ENCODE measurements at places on chromosomes 5 and 9.

DNA sequence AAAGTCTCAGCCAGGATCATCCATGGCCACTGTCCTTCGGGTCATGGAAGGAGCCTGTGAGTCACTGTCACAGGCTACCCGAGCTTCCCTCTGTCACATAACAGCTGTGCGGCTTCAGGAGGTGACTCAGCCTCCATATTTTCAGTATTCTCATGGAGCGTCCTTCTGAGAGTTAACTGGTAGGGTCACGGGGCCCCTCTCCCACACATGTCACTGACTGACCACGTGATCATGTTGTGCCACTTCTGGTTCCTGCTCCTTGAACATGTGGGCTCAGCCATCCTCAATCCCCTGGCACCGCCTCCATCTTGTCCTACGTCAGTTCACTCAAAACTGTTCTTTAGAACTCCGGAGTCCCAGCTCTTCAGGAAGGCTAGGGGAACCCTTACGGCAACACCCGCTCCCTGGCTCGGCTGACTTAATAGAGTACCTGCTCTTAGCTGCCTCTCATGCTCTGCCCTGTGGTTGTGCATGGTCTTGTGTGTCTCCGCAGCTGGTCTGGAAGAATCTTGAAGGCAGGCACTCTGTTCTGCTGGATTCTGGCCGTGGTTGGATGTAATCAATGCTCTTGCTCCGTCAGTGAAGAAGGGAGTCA lies 182.8 kb downstream of the ICE1 start:
- DNase-seq, result no peak

DNA sequence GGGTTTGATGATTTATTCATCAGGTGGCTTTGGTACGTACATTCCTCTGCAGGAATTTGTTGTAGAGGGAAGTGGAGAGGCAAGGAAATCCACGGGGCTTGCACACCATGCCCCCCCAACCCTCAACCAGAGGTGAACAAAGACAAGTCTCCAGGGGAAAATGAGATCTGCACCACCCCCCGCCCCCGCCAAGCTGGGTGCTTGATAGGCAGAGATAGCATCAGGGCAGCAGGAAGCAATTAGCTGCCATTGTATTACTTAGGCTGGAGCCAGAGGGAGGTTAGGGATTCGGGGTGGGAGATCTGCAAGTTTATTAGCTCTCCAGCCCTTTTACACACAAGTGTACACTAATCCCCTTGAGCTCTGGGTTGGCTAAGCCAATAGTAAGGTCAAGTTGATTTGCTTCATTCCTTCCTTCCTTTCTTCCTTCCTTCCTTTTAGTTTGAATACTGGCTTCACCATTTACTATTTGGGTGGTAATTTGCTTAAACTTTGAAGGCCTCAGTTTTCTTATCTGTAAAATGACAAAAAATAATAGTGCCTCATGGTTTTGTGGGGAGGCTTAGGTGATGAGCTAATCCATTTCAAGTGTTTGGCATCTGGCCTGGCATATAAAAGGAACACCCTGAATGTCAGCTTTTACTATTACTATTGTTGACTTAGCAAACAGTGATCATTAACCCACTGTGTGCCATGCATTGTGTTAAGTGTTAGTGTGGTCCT lies 34.1 kb downstream of the SPRY4 start:
- no peak for DNase-seq

DNA sequence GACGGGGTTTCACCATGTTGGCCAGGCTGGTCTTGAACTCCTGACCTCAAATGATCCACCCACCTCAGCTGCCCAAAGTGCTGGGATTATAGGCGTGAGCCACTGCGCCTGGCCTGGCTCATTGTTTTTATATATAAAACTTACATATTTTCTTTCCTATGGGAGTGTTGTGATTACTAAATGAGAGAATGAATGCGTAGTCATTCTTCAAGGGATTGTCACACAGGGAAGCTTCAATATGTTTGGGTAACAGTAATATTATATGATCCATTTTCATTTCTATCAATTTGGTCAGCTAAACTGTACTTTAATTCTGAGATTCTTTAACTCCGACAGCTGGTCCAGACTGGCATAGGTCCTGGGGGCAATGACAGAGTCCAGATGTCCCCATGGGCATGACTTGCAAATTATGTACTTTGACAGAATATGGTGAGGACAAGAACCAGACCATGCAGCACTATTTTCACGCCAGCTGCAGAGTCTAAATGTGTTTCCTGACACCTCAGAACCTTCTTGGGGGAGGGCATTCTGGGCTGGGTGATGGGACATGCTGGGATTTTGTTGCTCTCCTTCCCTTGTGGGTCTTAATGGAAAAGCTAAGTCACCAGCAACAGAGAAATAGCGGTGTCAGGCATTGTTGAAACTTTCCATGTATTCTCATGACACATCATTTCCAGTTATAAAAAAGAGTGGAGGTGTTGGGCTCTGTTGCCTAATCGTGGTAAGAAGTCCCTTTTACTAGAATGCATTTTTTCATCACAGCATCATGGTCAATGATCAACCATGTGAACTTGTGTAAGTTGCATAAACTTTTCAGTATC lies 40.9 kb upstream of the TNC start:
- DNase-seq, result peak; percentile 6

DNA sequence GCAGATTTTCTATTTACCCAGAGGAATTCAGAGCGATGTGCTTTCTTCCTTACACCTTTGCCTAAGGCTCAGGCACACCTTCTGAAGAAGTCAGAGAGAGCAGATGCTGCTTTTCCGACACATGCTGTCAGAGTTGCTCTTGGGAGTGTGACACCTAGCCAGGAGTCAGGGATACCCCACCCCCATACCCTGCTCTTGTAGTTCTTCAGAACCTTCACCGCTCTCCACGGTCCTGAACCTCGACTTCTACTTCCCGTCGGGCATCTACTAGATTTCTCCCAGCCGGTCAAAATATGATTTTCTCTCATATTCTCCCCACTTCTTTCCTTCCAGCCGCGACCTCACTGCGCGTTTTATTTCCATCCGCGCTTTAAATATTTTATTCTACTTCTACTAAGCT lies 1.7 kb downstream of the GRIN3A start:
- DNase-seq, result no peak

- DNase-seq, result peak; percentile 81
Observed at GRCh38 chr5:179820483-179821297, at the start of gene SQSTM1. Gene SQSTM1, plus strand, starts transcription at chr5:179820905. Its CDS starts 32 bp downstream, at chr5:179820937.

DNA sequence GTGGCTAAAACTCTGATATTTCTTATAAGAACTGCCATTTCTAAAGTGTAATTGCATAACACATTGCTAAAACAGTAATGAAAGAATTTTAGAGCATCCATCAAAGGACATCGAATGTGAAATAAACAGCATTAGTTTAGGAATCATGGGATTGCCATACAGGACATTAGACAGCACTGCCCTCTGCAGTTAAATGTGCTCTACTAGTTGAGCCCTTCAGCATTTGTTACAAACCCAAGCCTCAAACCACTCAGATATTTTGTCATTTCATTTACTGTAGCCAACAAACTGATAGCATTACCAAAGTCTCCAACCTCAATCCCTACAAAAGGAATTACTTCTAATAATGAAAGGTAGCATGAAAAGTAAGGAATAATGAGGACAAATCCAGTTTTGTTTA lies 116.8 kb upstream of the COX7C start:
- DNase-seq, result no peak

DNA sequence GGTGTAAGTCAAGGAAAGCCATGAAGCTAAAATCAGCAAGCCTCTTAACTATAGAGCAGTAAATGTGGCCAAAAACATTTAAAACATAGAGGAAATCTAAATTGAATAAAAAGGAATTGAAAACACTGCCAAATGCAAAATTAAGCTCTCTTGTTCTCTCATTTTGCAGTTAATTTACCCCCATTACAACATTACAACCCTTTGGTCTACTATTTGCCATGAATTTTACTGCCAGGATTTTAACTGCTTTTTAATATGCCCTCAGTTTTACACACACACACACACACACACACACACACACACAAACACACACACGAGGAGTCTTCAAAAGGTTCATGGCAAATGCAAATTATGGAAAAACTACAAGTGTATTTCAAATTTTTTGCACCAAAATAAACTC lies 91.4 kb upstream of the ACO1 start:
- DNase-seq, result no peak

- no peak for DNase-seq
Observed at GRCh38 chr9:110189559-110190320, 18.2 kb downstream of the C9orf152 start.

- no peak for DNase-seq
Observed at GRCh38 chr5:181242031-181242451, 1.7 kb downstream of the RACK1 start.

GRCh38 chr5:94329115-94329514 lies 289.3 kb downstream of the KIAA0825 start:
- no peak for DNase-seq
